Keratinocyte (primary cell): ENCODE measurements at places on chromosomes 16 and 17.

- no peak for DNase-seq
Measured at GRCh38 chr17:64212122-64212521, 50.9 kb downstream of the TEX2 start.

DNA sequence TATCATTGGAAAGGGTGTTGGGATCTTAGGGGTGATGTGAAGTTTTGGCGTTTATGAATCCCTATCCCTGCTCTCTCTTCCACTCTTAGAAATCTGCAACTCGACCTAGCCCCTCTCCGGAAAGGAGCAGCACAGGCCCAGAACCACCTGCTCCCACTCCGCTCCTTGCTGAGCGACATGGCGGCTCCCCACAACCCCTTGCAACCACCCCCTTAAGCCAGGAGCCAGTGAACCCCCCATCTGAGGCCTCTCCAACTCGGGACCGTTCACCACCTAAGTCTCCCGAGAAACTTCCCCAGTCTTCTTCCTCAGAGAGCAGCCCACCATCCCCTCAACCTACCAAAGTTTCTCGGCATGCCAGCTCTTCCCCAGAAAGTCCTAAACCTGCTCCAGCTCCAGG is 9.0 kb downstream of the SRRM2 start:
- DNase-seq = no peak

DNA sequence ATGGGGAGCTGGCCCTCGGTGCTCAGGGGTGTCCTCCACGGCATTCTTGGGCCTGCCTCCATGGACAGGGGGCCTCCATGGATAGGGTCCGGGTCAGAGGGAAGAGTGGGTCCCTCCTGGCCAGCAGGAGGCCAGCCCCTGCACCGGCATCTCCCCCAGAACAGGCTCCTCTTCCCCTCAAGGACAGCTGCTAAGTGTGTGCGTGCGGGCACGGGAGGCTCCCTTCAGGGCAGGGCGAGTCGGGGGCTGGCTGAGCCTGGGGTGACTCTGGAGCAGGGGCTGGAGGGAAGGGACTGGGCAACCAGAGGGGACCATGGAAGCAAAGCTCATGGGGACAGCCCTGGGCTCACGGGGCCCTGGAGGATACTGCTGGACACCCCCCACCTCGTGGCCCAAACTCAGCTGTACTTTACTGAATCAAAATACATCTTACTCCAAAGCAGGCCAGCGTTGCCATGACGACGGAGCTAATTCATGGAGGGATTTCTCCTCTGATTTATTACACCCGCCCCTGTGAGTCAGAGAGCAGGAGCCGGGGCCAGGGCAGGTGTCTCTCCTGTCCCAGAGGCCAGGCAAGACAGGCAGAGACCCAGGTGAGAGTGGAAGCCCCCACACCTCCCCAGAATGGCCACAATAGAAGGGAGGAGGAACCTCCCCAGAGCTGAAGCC is 2.1 kb downstream of the CASKIN1 start:
- DNase-seq = no peak

- no peak for DNase-seq
Measured at GRCh38 chr17:17570798-17571716, 20.5 kb downstream of the PEMT start.

DNA sequence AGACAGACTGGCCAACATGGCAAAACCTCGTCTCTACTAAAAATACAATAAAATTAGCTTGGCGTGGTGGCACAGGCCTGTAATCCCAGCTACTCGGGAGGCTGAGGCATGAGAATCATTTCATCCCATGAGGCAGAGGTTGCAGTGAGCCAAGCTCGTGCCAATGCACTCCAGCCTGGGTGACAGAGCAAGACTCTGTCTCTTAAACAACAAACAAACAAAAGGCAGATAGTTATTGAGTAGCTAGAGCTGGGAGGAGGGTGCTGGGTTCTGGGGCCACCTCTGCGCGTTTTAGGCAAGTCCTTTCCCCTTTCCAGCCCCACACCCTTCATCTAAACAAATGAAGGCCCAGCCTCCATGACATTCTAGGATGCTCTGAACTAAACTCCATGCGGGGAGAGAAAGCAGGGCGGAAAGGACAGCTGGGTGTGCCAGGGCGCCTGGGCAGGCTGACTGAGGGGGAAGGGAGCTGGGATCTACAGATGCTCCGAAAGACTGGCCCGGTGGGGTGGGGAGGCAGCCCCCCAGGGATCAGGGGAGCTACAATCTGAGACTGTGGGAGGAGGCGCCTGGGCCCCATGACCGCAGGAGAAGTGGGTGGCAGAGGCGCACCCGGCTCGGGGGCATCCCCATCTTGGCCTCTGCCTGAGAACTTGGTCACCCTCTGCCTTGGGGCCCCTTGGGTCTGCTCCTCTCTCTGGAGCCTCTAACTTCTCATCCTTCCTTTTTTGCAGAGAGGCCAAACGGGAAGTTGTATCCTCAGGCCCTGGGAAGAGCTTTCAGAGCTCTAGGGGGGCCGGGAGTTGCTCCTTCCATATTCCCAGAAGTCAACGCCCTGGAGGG is 910 bp downstream of the ITGAL start:
- no peak for DNase-seq
